ENCODE measurements at places on chromosomes 7 and 10.
A peak's percentile ranks its signal among the peaks of the same experiment; 100 is the strongest.

GRCh38 chr7:42029405-42029804 lies 207.6 kb downstream of the GLI3 start:
- H3K27me3 ChIP-seq, result peaks cover 4% of the 10 kb centered on the region
- H3K4me1 ChIP-seq, result no peaks in the 10 kb centered on the region
- no peak overlapping the region for H3K27ac ChIP-seq
- H3K36me3 ChIP-seq, result no peaks in the 10 kb centered on the region
- no peak overlapping the region for H3K4me3 ChIP-seq

GRCh38 chr7:132828502-132828901 lies 252.2 kb upstream of the PLXNA4 start:
- peaks cover 61% of the 10 kb centered on the region for H3K36me3 ChIP-seq
- H3K4me3 ChIP-seq, result no peak overlapping the region
- no peaks in the 10 kb centered on the region for H3K27me3 ChIP-seq
- DNase-seq, result no peak

DNA sequence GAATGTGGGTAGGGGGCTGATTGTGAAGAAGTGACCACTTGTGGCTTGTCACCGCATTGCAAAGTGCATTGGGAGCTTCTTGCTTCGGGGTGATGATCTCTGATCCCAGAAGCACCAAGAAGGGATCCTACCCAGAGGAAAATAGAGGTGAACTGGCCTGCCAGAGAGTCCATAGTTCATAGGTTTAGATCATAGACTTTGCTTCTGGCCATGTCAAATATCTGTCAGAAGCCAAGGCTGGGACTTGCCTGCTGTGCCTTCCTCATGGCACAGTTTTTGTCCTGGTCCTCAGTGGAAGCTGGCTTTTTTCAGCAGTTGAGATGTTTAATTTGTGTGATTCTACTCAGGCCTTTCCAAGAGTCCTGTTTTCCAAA lies 1.1 kb downstream of the ZSWIM8 start:
- DNase-seq, result no peak
- H3K4me3 ChIP-seq, result peak overlapping the region; percentile 98

GRCh38 chr7:55191161-55191925 lies 172.5 kb downstream of the EGFR start:
- H3K27ac ChIP-seq, result no peak overlapping the region
- no peak for DNase-seq
- peaks cover 23% of the 10 kb centered on the region for H3K27me3 ChIP-seq

DNA sequence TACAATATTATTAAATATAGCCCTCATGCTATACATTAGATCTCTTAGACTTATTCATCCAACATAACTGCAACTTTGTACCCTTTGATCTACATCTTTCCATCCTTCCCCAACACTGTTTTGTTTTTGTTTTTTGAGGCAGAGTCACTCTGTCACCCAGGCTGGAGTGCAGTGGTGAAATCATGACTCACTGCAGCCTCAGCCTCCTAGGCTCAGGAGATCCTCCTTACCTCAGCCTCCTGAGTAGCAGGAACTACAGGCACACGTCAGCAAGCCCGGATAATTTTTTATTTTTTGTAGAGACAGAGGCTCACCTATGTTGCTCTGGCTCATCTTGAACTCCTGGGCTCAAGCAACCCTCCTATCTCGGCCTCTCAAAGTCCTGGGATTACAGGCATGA lies 53.3 kb downstream of the NT5C2 start:
- peaks cover 24% of the 10 kb centered on the region for H3K4me1 ChIP-seq
- H3K27ac ChIP-seq, result no peak overlapping the region
- no peaks in the 10 kb centered on the region for H3K27me3 ChIP-seq
- DNase-seq, result no peak

DNA sequence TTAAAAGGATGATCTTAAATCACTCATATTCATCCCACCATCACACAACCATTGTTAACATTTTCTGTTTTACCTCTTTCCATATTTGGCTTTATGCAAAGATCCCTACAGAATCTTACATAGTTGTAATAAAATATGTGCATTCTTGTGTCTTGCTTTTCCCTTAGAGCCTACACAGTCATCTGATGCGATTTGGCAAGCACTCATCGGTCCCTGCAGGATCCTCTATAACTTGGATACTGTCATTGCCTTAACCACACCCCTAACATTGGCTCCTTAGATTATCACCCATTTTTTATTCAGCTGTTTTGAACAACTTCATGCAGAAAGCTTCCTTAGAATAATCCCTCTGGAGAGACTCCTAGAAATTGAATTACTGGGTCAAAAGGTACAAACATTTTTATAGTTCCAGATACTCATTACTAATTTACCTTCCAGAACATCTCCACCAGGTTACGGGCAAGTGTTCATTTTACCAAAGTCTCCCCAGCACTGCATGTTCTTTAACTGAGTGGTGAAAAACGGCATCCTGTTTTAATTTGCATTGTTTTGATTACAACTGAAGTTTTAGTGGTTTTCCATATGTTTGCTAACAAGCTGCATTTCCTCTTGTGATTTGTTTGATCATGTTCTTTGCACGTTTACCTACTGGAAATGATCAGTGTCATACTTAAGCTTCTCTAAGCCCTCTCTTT lies 268.3 kb downstream of the GRID1 start:
- H3K27ac ChIP-seq, result no peak overlapping the region
- H3K36me3 ChIP-seq, result no peaks in the 10 kb centered on the region
- H3K27me3 ChIP-seq, result no peaks in the 10 kb centered on the region
- no peak for DNase-seq

- H3K27me3 ChIP-seq, result peaks cover 15% of the 10 kb centered on the region
- DNase-seq, result no peak
- H3K27ac ChIP-seq, result no peak overlapping the region
- H3K36me3 ChIP-seq, result no peaks in the 10 kb centered on the region
- H3K4me3 ChIP-seq, result no peak overlapping the region
Measured at GRCh38 chr7:95863-96260, 96.5 kb upstream of the FAM20C start.

GRCh38 chr7:85823396-85824080 lies 636.7 kb upstream of the SEMA3D start:
- H3K36me3 ChIP-seq, result no peaks in the 10 kb centered on the region
- no peak overlapping the region for H3K4me3 ChIP-seq
- H3K27me3 ChIP-seq, result no peaks in the 10 kb centered on the region
- H3K27ac ChIP-seq, result no peak overlapping the region
- no peaks in the 10 kb centered on the region for H3K4me1 ChIP-seq

DNA sequence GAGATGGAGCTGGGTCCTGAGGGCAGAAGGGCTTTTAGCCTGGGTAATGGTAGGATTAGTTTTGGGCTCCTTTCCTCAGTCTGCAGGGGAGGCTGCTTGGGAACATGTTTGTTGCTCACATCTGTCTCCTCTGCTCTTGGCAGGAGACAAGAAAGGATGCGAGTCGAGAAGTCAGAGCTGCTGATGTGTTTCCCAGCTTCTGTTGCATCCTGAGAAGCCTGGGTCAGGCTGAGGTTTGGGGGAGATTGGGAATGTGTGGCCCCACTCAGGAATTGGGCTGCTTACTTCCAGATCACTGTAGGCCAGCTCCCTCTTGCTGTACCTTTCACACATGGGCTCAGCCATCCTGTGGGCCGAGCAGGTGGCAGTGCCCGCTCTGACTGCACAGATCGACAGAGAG lies 79.2 kb downstream of the CCNY start:
- peaks cover 2% of the 10 kb centered on the region for H3K36me3 ChIP-seq
- peak; percentile 24 for DNase-seq
- H3K4me3 ChIP-seq, result no peak overlapping the region
- no peaks in the 10 kb centered on the region for H3K27me3 ChIP-seq

DNA sequence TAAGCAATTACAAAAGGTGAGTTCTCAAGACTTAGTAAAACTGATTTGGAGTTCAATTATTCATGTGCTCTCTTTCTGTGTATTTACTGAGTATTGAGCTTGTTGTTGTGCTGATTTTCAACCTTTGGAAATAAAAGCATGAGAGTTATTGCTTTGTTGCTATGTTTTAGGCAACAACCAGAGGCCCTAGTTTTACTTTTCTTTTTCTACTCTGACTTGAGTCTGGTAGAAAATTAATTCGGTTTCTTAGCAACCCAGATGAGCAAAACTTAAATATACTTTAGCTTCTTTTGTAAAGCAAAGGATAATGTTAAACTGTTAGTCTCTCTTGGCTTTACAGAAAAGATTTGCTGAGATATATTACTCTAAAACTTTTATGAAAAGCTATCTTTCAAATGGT lies 66.4 kb upstream of the SCIN start:
- H3K27me3 ChIP-seq, result no peaks in the 10 kb centered on the region
- H3K27ac ChIP-seq, result no peak overlapping the region
- DNase-seq, result no peak
- no peaks in the 10 kb centered on the region for H3K36me3 ChIP-seq
- H3K4me3 ChIP-seq, result no peak overlapping the region
- H3K4me1 ChIP-seq, result no peaks in the 10 kb centered on the region

- peaks cover 18% of the 10 kb centered on the region for H3K27me3 ChIP-seq
- no peak overlapping the region for H3K27ac ChIP-seq
- no peak overlapping the region for H3K4me3 ChIP-seq
Measured at GRCh38 chr7:143171697-143172096, 11.5 kb upstream of the TAS2R39 start.

GRCh38 chr7:32283546-32283945 lies 206.6 kb downstream of the LSM5 start:
- H3K27ac ChIP-seq, result no peak overlapping the region
- H3K4me1 ChIP-seq, result no peaks in the 10 kb centered on the region
- no peaks in the 10 kb centered on the region for H3K36me3 ChIP-seq
- H3K27me3 ChIP-seq, result peaks cover 5% of the 10 kb centered on the region

- H3K4me1 ChIP-seq, result no peaks in the 10 kb centered on the region
- DNase-seq, result no peak
- no peak overlapping the region for H3K4me3 ChIP-seq
- no peaks in the 10 kb centered on the region for H3K36me3 ChIP-seq
Measured at GRCh38 chr7:95545007-95545615, 51.2 kb downstream of the PDK4 start.

- no peak overlapping the region for H3K27ac ChIP-seq
- no peak for DNase-seq
- H3K36me3 ChIP-seq, result no peaks in the 10 kb centered on the region
- H3K4me3 ChIP-seq, result no peak overlapping the region
Measured at GRCh38 chr7:4226524-4226882, 455.6 kb upstream of the FOXK1 start.

DNA sequence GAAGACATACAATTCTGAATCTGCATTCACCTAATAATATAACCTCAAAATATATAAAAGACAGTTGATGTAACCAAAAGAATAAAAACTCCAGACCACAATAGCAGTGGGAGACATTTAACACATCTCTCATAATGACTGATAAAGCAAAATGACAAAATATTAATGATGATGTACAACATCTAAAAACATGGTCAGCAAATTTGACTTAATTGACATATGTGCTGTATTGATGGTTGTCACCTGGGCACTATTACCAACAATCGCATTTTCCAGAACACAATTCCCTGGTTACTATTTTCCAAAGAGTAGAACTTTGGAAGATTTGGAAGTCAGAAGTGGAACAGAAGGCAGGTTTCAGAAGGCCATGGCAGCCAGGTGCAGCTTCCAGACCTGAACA lies 899.5 kb upstream of the CELF2 start:
- no peak for DNase-seq
- no peak overlapping the region for H3K27ac ChIP-seq
- H3K36me3 ChIP-seq, result no peaks in the 10 kb centered on the region
- no peak overlapping the region for H3K4me3 ChIP-seq
- H3K4me1 ChIP-seq, result no peaks in the 10 kb centered on the region
- peaks cover 10% of the 10 kb centered on the region for H3K27me3 ChIP-seq

GRCh38 chr7:37027104-37027503 lies 302.8 kb upstream of the AOAH start:
- H3K36me3 ChIP-seq, result peaks cover 89% of the 10 kb centered on the region
- H3K4me1 ChIP-seq, result peaks cover 58% of the 10 kb centered on the region
- H3K4me3 ChIP-seq, result no peak overlapping the region

DNA sequence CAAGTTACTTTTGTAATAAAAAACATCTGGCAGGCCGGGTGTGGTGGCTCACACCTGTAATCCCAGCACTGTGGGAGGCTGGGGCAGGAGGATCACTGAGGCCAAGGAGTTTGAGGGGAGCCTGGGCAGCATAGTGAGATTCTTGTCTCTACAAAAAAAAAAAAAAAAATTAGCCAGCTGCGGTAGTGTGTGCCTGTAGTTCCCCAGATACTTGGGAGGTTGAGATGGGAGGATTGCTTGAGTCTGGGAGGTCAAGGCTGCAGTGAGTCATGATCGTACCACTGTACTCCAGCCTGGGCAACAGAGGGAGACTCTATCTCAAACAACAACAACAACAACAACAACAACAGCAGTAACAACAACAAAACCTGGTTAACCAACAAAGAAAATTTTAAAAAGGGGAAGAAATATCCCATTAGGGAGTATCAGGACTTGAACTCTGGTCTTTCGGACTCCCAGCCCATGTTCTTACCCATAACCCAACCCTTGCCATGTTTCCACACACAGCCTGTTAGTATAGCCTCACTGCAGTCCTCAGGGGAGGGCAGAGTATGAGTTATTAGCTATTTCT lies 17.2 kb downstream of the PALD1 start:
- peaks cover 23% of the 10 kb centered on the region for H3K4me1 ChIP-seq
- no peak overlapping the region for H3K27ac ChIP-seq
- peaks cover 15% of the 10 kb centered on the region for H3K27me3 ChIP-seq
- DNase-seq, result no peak
- H3K36me3 ChIP-seq, result no peaks in the 10 kb centered on the region

All from activated T-cell treated with anti-CD3 and anti-CD28 coated beads, Interleukin-2, amount 50 U/mL, for 24 hours (primary cell).